Lung (tissue), 17 donors: ENCODE measurements at places on chromosomes 6 and 20. TPM values are rescaled to one million over a fixed set of nuclear protein-coding genes. Genes with fewer than 3 reads are reported as not detected.

PBOV1 gene
- polyA plus RNA-seq = not detected

PSORS1C2 gene
- not detected for polyA plus RNA-seq

DNA sequence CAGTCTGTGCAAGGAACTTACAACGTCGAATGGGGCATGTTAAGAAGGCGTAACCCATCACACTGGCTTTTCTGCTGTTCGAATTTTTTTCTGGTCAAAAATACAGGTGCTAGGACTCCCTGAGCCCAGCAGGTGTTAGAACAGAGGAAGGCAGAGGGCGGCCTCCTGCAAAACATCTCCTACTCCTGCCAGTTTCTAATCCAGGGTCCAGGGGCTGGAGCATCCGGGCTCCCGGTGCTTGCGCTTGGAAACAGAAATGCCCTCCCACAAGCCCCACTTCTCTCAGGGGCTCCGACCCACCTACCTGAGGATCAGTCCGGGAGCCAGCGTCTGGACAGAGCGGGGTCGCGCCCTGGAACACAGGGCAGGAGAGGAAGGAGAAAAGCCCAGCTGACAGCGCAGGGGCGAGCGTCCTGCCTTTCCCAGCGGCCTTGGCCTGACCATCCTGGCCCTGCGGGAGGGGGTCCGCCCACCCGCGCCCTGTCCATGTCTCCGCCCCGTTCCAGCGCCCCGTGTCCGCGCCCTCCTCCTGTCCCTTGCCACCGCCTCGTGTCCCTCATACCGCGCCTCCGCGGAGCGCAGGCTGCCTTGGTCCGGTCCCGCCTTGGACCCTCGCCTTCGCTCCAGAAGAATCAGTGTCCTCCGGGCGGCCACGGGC, 14.8 kb upstream of the LPA start:
- peak; percentile 13 for DNase-seq

DNA sequence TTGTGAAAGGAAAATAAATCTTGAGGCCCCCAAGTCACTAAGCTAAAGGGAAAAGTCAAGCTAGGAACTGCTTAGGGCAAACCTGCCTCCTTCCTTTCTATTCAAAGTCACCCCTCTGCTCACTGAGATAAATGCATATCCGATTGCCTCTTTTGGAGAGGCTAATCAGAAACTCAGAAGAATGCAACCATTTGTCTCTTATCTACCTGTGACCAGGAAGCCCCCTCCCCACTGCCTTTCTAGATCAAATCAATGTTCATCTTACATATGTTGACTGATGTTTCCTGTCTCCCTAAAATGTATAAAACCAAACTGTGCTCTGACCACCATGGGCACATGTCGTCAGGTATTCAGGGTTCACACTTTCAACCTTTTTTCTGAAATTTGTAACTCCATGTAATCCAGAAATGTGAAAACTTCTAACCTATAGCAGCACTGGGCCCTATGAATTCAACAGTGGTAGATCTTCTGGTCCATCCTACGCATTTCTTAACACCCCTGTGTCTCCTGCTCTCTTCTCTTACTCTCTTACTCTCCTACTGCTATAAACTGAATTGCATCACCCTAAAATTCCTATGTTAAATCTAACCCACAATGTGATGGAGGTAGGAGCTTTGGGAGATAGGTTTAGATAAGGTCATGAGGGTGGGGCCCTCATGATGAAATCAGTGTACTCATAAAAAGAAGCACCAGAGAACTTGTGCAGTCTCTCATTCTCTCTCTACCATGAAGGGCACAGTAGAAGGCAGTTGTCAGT, 89.3 kb downstream of the EPB41L2 start:
- no peak for DNase-seq

DNA sequence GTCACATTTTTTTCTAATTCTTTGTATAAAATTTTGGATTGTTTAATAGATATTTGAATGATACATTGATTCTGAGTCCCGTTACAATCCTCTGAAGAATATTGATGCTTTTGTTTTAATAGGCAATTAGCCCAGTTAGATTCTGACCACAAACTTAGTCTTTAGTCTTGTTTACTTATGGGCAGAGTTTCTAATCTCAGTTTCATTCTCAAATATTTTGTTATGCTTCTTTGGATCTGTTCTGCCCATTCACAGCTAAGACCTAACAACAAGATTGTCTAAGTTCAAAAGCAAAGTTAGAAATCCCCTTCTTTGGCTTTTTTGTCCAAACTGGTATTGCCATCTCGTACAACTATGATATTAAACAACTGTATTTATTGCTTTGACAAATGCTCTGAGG, 58.0 kb downstream of the TBXT start:
- DNase-seq = no peak

GRCh38 chr6:1584146-1584545, 25.6 kb upstream of the FOXC1 start:
- DNase-seq = no peak
